NCI-H1694 treated with DMSO at 0.1 percent for 48 hours (cell line): ENCODE measurements at places on chromosomes 3 and 15.

- no peak for DNase-seq
Observed at GRCh38 chr15:95567686-95568085, 762.8 kb upstream of the NR2F2 start.

DNA sequence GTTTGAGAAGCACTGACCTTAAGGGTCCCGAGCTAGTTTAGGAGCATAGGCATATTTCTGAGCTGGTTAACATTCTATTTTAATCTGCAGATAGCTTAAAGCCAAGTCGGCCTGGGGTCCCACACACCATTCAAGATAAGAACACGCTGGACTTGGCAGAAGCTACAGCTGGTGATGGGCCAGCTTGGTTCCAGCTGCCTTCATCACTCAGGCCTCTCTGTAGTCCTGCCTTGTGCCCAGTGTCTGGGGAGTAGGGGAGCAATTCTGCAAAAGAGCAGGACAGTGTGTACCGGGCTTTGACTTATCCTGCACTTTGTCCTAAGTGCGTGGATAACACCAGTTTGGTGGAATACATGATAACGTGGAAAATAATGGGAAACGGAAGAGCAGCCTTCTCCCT is 164.5 kb downstream of the MEGF11 start:
- DNase-seq: no peak

DNA sequence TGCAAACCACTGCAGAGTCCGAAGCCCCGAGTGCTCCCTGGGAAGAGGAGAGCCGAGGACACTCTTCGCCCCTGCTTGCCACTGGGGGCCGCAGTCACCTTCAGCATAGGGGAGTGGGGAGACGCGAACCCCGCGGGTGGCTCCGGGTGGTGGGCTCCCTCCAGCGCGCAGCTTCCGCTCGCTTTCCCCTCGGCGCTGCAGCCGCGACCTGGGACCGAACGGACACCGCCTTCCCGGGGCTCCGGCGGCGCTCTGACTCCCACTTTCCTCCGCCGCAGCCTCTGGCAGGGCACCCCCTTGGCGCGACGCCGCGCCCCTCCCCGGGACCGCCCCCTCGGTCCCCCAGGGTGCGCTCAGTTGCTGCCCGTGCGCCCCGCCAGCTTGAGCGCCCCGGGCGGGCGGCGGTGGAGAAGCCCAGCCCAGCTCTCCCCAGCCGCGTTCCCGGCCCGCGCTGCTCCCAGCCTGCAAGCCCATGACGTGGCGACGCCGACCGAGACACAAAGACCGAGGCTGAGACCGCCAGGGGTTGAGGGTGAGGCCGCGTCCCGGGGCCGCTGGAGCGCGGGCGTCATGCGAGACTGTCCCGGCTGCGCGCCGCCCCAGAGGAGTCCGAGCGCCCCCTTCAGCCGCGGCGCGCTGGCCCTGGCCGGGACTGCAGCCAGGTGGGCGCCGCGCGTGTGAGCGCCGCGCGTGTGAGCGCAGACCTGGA is at the start of gene MINAR1:
Gene MINAR1 (plus strand): TSS at position 701 of the 709 bp plus-strand sequence. CDS start 23,812 bp downstream, outside the sequence.
- no peak for DNase-seq

GRCh38 chr3:124558991-124559845 is 171.0 kb upstream of the UMPS start:
- peak; percentile 36 for DNase-seq

- DNase-seq: no peak
Observed at GRCh38 chr3:57026944-57027343, 33.5 kb upstream of the SPATA12 start.

DNA sequence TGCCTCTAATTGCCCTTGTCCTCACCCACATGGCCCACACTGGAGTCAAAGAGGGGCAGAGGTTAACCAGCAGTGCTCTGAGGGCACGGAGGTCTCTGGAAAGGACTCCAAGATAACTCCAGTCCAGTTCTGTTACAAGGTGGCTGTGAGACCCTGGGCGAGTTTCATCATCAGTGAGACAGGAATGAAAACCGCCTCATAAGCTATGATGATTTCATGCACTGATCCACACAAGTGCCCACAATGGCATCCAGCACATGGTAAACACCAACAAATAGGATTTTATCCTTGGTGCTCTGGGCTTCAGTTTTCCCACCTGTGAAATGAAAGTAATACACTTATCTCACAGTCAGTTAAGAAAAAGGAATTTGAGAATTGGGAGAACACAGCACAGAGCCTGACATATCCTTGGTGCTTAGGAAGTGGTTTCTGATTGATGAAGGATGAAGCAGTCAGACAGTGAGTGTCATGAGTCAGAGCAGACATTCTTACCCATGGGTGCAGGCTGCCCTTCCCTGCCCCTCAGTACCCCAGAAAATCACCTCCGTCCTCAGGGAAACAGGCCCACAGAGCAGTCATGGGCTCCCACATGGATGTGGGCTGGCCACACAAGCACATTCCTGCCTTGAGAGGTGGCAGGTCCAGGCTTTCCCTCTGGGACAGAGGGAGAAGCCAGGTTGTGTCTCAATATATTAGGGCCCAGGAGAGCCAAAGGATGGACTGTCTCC is 48.4 kb downstream of the DAPK2 start:
- no peak for DNase-seq
